ENCODE measurements at places on chromosomes 16 and 17.
A peak's percentile ranks its signal among the peaks of the same experiment; 100 is the strongest.

- no peak for DNase-seq
Observed at GRCh38 chr17:37661400-37662014, 18.3 kb upstream of the DDX52 start.

- DNase-seq, result no peak
Observed at GRCh38 chr16:70432723-70433457, 6.0 kb downstream of the ST3GAL2 start.

- DNase-seq, result peak; percentile 56
Observed at GRCh38 chr16:2148714-2149629, 547 bp downstream of the RAB26 start.

DNA sequence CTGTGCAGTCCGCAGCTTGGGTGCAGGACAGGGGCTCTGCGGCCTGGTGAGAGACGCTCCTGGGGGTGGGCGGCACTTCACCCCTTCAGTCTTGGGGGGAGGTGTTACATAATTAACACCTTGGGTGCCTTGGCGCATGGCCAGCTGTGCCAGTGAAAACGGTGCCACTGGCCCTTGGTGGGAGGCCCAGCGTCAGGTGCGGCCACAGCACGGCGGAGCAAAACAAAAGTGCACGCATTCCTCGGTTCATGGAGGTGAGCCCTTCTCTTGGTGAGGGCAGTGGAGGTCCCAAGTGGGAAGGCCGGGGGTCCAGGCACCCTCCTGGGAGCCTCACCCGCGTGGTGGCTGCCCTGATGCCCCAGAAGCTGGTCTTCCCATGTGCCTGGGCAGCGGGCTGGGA lies 89.8 kb downstream of the ENGASE start:
- no peak for DNase-seq

GRCh38 chr17:65902831-65903522 lies 289.0 kb downstream of the CEP112 start:
- no peak for DNase-seq

- DNase-seq, result no peak
Observed at GRCh38 chr17:41777574-41778188, 8.8 kb downstream of the JUP start.

DNA sequence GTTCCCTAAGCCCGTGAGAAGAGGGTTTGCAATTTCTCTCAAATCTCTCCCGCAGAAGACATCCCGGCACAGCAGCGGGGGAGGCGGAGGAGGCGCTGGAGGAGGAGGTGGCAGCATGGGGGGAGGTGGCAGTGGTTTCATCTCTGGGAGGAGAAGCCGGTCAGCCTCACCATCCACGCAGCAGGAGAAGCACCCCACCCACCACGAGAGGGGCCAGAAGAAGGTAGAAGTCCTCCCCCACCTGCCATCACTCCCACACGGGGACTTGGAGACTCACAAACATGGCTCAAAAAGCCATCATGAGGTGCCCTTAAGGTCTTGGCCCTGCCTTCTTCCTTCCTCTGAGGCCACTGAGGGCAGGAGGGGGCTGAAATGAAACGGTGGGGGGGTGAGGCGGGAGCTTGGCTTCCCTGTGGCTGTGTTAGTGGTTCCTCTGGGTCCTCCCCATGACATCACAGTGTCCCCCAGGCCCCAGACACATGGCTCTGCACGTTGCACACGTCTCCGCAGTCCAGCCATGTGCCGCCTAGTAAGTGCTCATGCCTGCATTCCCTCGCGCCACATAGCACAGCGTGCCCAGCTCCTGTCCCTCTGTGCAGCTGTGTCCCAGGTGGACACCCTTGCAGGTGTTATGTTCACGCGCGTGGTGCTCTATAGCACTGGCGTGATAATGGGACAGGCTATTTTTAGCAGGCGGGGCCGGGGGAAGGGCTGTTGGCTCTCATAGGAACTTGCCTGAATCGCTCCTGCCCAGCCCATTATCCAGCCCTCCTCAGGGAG lies 6.9 kb downstream of the MLLT6 start:
- DNase-seq, result no peak

- DNase-seq, result no peak
Observed at GRCh38 chr16:2526135-2526534, 5.1 kb downstream of the CEMP1 start.

DNA sequence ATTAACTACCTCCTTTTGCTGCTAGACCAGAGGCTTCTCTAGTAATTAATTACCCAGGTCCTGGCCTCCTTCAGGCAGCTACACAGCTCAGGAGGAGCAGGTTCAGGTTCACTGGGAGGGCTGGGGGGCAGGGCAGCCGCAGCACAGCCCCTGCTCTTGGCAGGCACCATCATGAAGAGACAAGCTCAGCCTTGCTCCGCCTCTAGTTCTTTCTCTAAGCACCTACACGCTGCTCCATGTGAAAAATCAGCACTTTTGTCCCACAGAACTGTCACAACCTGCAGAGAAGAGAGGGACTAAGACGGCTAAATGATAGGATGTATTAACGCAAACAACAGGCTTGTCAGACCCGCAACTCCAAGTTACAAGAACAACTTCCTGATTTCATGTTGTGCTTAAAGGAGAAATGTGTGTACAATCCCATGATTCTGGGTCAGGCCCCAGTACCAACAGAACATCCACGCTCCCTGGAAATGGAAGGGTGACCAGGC lies 53.4 kb downstream of the GRB2 start:
- DNase-seq, result no peak

DNA sequence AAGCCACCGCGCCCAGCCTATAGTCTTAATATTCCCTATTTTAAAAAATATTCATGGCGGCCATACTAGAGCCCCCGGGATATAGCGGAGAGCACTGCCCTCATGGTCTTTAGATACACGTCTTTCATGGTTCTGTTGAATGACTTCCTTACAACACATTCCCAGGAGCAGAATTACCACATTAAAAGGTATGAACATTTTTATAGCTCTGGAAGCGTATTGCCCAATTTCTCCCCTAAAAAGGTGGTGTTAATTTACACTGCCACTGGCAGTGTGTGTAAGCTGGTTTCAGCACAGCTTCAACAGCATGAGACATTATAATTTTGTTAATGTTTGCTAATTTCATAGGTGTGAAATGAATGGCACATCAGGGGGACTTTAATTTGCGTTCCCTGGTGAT lies 19.0 kb downstream of the C17orf100 start:
- no peak for DNase-seq

DNA sequence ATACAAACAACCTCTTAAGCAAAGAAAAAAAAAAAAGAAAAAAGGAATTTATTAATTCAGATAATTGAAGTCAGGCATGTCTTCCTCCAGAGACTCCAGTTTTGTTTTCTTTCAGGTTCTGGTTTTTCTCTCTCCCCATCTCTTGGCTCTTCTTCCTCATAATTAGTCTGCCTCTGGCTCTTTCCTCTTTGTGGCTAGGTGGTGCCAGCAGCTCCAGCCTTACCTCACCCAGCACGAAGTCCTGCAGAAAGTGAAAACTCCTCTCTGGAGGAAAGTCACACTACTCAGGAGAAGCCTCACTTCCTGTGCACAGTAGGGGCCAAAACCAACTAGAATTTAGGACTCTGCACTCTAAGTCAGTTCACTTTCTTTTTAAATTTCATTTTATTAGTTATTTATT lies 10.3 kb upstream of the NFAT5 start:
- DNase-seq, result no peak

DNA sequence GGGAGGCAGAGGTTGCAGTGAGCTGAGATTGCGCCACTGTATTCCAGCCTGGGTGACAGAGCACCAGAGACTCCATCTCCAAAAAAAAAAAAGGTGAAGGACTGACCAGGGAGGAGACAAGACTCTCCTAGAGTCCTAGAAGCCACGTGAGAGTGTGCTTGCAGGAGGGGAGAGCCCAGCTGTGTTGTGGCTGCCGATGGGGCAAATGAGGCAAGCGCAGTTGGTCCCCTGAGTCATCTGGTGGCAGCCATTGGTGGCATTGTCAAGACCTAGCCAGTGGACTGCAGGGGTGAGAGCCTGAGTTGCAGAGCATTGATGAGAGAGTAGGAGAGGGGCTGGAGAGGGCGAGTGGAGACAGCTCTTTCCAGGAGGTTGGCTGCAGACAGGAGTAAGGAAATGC lies 278.0 kb downstream of the SNX29 start:
- DNase-seq, result no peak

DNA sequence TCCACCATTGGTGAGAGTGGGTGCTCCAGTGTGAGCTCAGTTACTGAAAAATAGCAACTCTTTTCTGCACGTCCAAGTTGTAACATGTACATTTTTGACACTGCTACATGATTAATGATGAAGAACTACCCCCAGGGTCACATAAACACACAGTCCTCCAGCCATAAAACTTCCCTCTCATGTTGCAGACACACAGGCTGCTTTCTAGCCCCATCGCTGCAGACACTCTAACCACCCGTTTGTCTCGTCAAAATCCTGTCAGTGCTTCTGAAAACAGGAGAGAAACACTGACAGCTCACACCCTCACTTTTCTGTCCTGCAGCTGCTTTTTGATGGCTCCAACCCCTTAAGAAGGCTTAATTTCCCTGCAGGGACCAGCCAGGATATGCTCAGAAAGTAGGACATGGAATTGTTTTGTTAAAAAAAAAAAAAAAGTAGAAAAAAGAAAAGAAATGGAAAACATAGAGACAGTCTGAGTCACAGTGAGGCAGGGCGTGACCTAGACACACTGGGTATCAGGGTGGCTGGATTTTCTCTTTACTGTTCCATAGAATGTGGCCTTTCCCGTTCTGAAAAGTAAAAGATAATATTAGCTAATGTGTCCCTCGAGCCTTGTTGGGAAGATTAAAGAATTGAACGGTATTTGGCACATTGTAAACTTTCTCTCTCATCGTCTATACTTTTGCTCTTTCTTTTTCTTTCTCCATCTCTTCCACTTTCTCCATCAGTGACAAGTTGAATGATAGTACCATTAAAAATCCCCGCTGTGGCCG lies 20.7 kb upstream of the CCL5 start:
- DNase-seq, result peak; percentile 64

- DNase-seq, result no peak
Observed at GRCh38 chr16:1335996-1336395, 2.6 kb downstream of the BAIAP3 start.

- no peak for DNase-seq
Observed at GRCh38 chr16:88421871-88422433, 31.1 kb upstream of the ZFPM1 start.

DNA sequence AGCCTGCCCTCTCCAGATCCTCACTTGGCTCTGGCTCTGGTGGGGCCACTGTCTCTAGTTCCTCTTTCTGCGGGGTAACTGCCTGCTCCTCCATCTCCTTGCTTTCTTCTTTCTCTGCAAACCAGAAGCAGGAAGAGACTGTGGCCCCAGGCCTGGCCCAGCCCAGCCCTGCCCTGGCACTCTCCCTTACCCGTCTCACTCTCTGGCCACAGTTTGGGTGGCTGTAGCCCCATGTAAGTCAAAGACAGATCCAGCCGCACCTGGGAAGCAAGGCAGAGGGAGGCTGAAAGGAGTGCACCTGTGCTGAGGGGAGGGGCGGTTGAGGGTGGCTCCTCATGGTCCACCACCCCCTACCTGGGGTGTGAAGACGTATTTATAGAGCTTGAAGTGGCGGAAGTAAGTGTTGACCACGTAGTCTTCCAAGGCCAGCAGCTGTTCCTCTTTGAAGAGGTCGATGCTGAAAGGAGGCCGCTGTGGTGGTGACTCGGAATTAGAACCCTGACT lies 2.8 kb downstream of the CFAP119 start:
- DNase-seq, result no peak

- peak; percentile 81 for DNase-seq
Observed at GRCh38 chr16:50067290-50067853, 1.6 kb downstream of the HEATR3 start.

- DNase-seq, result no peak
Observed at GRCh38 chr17:17860766-17861107, 24.0 kb upstream of the SREBF1 start.

DNA sequence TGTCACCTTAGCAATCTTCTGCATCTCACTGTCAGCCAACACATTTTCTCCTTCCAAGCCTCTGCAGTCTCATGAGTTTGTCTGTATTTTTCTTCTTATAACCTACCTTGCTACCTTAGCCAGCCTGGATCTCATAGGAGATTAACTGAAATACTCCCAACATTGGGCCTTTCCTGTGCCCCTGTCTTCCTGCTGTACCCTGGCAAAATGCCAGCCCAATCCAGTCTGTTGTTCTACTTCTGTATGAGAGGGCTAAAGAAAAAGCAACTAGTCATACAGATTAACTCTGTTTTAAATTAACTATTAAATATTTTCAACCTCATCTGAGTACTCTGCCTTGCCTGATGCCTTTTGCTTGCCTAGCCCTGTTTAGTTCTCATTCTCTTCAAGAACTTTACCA lies 18.4 kb downstream of the GOSR1 start:
- no peak for DNase-seq

DNA sequence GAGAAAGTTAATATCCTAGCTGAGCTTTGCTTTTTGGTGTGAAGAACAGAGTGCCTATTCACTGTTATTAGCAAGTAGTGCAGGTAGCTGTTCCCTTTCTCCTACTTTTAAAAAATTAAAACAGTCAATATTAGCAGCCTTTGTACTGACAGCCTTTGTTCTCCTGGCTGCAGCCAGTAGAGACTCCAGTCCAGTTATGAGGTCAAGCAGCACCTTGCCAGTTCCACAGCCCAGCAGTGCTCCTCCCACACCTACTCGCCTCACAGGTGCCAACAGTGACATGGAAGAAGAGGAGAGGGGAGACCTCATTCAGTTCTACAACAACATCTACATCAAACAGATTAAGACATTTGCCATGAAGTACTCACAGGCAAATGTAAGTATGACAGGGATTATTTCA lies 22.6 kb downstream of the AKTIP start:
- no peak for DNase-seq

GRCh38 chr17:42337442-42337841 lies 49.1 kb downstream of the STAT5A start:
- peak; percentile 95 for DNase-seq

GRCh38 chr16:25416002-25416401 lies 158.4 kb upstream of the ZKSCAN2 start:
- DNase-seq, result no peak

GRCh38 chr17:44988044-44988942 lies 20.2 kb upstream of the C1QL1 start:
- no peak for DNase-seq

- DNase-seq, result no peak
Observed at GRCh38 chr16:86343796-86344585, 166.3 kb upstream of the FOXF1 start.

DNA sequence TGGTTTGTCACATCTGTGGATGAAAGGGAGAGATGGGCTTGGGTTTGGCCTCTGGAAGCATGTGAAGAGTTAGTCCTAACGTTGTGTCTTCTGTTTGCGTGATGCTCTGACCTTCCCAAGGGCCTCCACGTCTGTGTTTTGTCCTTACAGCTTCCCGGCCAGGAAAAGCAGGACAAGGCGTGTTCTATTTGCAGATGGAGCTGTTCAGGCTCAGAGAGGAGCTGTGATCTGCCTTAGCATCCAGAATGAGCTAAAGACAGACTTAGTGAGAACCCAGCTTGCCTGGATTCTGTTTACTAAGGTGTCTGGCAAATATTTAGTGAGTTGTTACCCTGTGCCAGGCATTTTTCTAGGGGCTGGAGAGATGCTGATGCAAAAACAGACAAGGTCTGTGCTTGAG lies 282.1 kb downstream of the CBLN1 start:
- no peak for DNase-seq

- no peak for DNase-seq
Observed at GRCh38 chr16:26950636-26951035, 116.1 kb upstream of the C16orf82 start.

Data from activated CD8-positive, alpha-beta memory T cell treated with anti-CD3 and anti-CD28 coated beads, Interleukin-2, amount 10 ng/mL, durations not matched to agents 7 days and 5 days (primary cell).